ENCODE measurements at places on chromosomes 11 and 22.

DNA sequence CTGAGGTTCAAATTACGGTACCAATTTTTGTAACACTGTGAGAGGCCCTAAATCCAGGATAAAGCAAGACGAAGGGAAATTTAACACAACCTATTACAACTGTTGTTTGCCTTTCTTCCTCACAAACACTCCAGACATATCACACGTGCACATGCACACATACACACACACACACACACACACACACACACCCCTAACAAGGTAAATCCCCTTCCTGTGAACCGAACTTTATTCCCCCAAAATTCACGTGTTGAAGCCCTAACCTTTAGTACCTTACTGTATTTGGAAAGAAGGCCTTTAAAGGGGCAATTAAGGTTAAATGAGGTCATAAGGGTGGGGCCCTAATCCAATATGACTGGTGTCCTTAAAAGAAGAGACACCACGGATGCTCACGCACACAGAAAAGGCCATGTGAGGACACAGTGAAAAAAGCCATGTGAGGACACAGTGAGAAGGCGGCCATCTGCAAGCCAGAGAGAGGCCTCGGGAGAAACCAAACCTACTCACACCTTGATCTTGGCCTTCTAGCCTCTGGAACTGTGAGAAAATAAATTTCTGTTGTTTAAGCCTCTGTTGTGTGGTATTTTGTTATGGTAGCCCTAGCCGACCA is 1.8 kb downstream of the SERGEF start:
- DNase-seq: no peak

GRCh38 chr11:77079666-77080065 is 12.9 kb downstream of the CAPN5 start:
- no peak for DNase-seq

DNA sequence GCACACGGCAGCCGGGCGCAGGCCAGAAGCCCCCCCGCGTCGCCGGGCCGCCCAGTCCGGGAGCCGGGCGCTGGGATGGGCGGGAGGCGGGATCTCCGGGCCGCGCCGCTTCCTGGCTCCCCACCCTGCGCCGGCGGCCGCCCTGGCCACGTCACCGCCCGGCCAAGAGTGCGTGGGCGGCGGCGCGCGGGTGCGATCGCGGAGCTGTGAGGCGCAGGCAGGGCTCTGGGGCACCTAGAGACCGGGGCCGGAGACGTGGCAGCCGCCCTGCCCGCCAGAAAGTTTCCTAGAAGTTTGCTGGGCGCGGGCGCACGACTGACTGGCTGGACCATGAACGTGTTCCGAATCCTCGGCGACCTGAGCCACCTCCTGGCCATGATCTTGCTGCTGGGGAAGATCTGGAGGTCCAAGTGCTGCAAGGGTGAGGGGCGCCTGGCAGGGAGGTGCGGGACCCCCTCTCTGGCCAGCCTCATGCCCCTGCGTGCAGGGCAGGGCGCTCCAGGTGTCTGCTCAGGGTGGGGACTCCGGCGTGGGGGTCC is at the start of gene KDELR3:
KDELR3 (plus strand) TSS at position 193 of the 539 bp plus-strand sequence; CDS start at position 331, 138 bp downstream.
- DNase-seq: peak; percentile 15

DNA sequence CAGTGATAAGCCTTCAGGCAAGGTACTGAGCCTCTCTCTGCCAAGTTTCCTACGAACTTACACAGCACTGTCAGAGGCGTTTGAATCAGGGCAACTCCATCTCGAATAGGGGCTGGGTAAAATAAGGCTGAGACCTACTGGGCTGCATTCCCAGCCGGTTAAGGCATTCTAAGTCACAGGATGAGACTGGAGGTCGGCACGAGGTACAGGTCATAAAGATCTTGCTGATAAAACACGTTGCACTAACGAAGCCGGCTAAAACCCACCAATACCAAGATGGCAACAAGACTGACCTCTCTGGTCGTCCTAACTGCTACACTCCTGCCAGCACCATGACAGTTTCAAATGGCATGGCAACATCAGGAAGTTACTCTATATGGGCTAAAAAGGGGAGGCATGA is 20.4 kb upstream of the POGLUT3 start:
- no peak for DNase-seq

DNA sequence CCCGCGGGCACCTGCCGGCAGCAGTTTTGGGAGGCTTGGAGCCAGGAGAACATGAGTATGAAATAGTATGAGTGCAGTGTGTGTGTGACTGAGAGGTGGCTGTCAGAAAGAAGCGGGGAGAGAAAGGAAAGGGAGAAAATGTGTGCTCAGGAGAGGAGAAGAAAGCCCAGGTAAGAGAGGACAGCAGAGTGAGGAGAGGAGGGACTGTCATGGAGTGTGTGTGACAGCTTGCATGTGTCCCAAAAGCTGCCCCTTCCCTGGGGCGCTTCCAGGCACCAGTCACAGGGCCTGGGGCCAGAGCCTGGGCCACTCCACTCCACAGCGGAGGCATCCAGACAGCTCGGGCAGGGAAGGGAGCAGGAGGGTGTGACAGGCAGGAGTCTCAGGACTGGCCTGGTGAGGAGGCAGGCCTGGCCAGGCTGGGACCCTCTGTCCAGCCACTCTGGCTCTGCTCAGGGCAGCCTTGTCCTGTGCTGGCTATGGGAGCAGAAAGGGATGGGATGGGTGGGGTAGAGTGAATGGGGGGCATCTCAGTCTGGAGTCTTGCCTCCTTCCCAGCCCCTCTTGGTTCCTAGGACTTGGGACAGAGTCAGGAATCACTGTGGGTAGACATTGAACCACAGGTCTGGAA is 949 bp downstream of the MMP11 start:
- DNase-seq: no peak

- DNase-seq: no peak
Observed at GRCh38 chr11:83427501-83427900, 141.3 kb upstream of the CCDC90B start.

DNA sequence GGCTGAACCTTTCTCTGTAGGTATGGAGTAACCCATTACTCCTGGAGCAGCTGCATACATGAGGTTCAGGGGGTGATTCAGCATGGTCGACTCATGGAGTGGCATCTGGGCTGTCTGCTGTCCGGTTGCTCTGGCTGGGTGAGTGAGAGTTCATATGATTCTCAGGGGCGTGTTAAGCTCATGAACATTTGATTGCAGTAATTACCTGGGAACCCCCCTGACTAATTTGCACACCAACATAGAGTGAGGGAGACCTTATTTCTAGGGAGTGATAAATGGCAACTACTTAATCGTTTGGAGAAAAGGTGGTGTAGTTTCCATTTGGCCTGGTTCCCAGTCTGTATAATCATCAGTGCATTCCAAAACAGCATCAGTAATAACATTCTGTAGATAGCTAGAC is 661.9 kb downstream of the ETS1 start:
- DNase-seq: no peak

GRCh38 chr11:70697701-70698100 is 299.4 kb downstream of the CTTN start:
- no peak for DNase-seq

- DNase-seq: no peak
Observed at GRCh38 chr11:118263695-118264568, at the start of gene MPZL2. Gene MPZL2 (minus strand): TSS chr11:118264297. CDS start chr11:118264153, 144 bp downstream.

GRCh38 chr11:94739331-94739730 is 28.8 kb upstream of the AMOTL1 start:
- DNase-seq: no peak

DNA sequence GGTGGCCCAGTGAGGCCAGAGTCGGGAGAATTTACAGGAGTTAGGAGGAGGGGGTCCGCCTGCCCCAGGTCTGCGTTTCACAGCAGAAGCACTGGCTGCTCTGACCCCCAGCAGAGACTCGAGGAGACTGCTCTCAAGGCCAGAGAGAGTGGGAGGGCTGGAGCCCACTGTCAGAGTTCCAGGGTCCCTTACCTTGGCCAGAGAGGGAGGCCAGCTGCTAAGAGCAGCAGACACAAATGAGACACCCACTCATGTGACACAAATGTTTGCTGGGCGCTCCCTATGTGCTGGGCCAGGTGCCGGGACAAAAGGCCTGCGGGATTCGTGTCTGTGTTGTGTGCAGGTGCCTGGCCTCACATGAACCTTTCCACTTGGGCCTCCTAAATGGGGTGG is 2.8 kb upstream of the TNFRSF13C start:
- no peak for DNase-seq

- no peak for DNase-seq
Observed at GRCh38 chr11:3166268-3167142, 1.4 kb upstream of the OSBPL5 start.

DNA sequence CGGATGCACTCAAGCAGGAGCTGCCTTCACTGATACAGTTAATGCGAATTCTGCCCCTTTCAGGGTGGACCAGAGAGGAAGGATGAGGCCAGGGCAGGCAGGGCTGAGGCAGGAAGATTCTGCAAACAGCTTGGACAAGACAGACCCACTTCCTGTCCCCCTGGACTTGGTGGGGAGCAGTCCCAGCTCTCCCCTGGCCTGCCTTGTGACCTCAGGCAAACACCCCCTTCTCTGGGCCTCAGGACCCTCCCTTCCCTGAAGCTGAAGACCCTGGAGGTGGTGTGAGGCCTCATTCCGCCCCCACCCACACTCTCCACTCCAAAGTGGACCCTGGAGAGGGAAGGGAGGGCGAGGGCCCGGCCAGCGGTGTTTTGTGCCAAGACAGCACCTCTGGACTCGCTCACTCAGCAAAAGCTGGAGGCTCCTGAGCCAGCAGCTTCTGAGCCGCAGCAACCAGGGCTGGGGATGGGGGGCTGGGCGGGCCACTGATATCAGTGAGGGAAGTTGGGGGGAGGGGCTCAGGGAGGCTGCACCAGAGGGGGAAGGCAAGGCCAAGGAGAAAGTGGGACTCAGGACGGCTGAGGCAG is 8.5 kb downstream of the RAB3IL1 start:
- DNase-seq: no peak

DNA sequence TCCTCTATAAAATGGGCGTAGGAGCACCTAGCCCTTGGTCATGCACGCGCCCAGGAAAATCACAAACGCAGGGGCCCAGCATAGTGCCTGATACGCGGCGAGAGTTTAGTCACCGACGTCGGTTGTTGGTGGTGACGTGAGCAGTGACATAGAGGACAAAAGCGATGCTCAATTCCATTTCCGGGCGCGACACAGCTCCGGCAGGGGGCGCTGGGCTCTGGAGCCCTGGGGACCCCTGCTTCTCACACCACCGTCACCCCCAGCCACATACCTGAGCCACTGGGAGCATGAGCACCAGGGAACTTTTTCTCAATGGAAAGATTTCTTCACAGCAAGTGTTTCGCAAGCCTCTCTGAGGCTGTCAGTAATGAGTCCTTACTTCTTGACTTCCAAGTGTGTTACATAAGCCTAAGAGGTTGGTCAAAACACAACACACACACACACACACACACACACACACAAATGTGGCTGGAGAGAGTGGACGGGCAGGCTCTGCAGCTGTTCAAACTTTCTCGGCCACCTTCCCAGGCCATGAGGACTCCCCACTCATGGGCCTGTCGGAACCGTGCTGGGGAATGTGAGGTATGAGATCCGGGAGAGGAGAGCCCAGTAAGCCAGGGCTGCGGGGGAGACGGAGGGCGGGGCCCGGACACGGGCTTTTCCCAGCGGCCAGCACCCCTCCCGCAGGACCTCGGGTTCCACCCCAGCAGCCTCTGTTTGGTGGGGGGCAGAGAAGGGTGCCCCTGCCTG is 36.9 kb upstream of the LINC01488 start:
- no peak for DNase-seq

- no peak for DNase-seq
Observed at GRCh38 chr11:95832763-95833162, 42.5 kb downstream of the CEP57 start.

- no peak for DNase-seq
Observed at GRCh38 chr11:120594746-120595145, 83.2 kb downstream of the GRIK4 start.

All from stimulated activated CD8-positive, alpha-beta memory T cell treated with anti-CD3 and anti-CD28 coated beads, Interleukin-4, amount 100 ng/mL, for 1 hour (primary cell).